Fibroblast of villous mesenchyme (primary cell): ENCODE measurements at places on chromosomes 1 and 21. TPM values are rescaled to one million over a fixed set of nuclear protein-coding genes. Genes with fewer than 3 reads are reported as not detected.

PAX7 gene
- total RNA-seq: not detected in 2 replicates

RPE65 gene
- total RNA-seq: not detected in 2 replicates

PRAMEF11 gene
- total RNA-seq: not detected in 2 replicates

PTAFR gene
- under 0.01 TPM in 2 replicates for total RNA-seq

TMEM61 gene
- total RNA-seq: not detected in 2 replicates

SPRR2E gene
- not detected in 2 replicates for total RNA-seq

DFFB gene
- 4.7 and 6.8 TPM in 2 replicates for total RNA-seq

CHD1L gene
- total RNA-seq: 30.0 and 37.6 TPM in 2 replicates

TENT5C gene
- 4.3 and 6.1 TPM in 2 replicates for total RNA-seq
